ENCODE measurements at places on chromosomes 3 and 15.

- DNase-seq: peak; percentile 79
These were observed 3.3 kb upstream of the DCP1A start for GRCh38 chr3:53350652-53351051.

- peak; percentile 58 for DNase-seq
These were observed 2.8 kb downstream of the DUSP7 start for GRCh38 chr3:52053307-52054304.

DNA sequence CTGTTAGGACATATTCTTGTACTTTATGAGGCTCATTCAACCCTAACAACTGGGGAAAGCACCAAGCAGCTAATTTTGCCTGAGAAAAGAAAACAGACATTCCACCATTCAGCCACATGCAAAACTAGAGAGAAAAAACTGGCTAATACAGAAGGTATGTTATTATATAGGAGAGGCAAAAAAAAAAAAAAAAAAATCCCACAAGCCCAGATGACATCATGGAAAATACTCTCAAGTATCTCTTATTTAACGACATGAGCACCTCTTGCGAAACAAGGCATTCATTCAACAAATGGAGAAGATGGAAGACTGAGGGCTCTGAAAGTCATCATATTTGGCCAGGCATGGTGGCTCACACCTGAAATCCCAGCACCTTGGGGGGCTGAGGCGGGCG lies 61.5 kb downstream of the PRICKLE2 start:
- peak; percentile 96 for DNase-seq

DNA sequence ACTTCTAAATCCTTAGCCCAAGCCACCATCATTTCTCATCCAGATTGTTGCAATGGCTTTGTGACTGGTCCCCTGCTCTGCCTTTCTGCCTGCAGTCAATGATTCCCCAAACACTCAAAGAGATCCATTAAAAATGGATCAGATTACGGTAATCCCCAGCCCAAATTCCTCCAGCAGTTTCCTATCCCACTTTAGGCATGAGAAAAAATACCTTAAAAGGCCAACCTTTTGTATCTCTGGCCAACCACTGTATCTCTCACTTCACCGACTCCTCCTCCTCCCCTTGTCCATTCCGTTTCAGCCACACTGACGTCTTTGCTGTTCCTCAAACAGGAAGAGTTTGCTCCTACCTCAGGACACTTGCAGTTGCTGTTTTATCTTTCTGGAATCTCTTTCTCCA lies 20.9 kb upstream of the IL1RAP start:
- DNase-seq: no peak

- DNase-seq: peak; percentile 54
These were observed 4.1 kb downstream of the EFCAB12 start for GRCh38 chr3:129424185-129424841.

- no peak for DNase-seq
These were observed 181.1 kb downstream of the PLCL2 start for GRCh38 chr3:17065881-17066280.

GRCh38 chr3:45055411-45056143 lies 29.5 kb downstream of the CLEC3B start:
- peak; percentile 81 for DNase-seq

- no peak for DNase-seq
These were observed 119.8 kb downstream of the RYR3 start for GRCh38 chr15:33430577-33430976.

GRCh38 chr15:64100958-64101357 lies 5.2 kb downstream of the SNX1 start:
- DNase-seq: no peak

DNA sequence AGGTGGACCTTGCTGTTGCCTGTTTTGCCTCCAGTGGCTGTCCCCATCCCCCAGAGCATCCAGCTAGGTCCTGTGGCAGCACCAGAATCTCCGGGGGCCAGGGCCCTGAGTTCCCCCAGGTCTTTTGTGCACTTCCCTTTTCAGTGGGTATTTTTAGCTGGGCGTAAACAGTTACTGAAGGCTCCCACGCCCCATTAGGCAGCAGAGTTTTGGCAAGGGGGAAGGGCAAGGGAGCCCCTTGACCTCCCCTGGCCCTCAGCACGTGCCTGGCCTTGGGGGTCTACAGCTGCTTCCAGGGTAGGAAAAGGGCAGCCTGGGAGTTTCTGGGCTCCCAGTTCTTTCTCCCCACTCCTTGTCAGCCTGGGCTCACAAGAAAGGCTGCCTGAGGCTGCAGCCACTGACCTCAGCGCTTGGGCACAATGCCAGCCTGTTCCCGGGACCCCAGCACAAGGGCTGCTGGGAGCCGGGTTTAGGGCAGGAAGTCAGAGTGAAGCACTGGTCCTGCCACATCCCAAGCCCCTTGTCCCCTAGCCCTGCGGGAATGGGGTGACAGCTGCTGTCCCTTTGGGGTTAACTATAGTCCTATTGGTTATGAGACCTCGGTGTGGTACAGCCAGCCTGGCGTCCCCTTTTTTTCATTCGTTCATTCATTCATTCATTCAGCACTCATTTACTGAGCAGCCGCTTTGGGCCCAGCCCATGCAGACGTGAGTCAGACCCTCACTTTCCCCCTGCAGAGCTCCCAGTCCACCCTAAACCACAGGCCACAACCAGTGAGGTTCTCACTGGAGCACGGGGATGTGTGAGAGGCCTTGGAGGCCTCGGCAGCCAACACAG lies 8.4 kb downstream of the CSK start:
- peak; percentile 77 for DNase-seq

DNA sequence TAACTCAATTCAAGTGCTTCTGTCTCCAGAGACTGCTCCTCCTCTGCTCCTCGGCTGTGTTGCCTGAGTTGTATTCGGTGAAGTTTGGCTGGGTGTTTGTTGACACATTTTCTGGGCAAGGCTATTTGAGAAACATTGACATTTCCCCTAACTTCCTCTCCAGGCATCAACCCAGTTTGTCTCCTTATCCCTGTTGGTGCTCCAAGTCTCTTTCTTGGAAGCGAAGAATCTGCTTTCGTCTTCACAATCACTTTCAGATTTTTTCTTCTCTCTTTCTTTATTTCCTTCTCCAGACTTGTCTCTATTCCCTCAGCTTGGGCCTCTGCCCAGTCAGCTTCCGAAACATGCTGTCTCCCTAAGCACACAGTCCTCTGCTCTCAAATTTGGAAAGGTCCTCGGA lies 84.7 kb downstream of the ETV5 start:
- peak; percentile 16 for DNase-seq

DNA sequence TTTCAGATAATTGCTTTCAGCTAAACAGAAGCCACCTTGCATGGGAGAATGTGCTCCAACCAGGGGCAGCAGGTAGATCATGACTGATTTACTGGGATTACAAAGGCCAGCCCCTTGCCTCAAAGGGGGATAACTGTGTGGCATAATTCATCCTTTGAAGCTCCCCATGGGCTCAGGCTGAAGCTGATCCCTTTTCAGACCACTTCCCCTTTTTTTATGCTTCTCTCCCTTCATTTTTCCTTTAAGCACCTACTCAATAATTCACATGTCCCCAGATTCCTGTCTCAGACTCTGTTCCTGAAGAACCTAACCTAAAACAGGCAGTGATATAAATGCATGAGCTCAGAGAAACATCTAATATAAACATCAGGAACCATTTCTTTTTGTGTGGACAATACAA lies 8.2 kb upstream of the MYRIP start:
- DNase-seq: no peak

GRCh38 chr3:45054196-45054857 lies 28.2 kb downstream of the CLEC3B start:
- peak; percentile 87 for DNase-seq

GRCh38 chr3:145893331-145893730 lies 267.7 kb downstream of the PLOD2 start:
- no peak for DNase-seq

DNA sequence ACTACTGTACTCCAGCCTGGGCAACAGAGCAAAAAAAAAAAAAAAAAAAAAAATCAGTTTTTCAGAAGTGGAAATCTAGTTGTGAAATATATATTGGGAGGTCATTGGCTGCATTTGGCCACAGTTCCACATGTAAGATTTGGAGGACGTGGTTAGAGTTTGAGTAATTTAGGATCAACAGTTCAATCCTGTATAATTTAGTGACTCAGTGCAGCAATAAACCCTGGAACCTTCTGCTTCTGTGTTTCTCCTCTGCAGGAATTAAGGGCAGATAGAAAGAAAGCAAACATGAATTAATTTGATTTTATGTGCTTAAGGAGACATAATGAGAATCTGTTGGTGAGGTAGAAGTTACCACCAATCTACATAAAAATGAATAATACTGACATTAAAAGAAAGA lies 347.0 kb downstream of the PTPRG start:
- DNase-seq: peak; percentile 67

DNA sequence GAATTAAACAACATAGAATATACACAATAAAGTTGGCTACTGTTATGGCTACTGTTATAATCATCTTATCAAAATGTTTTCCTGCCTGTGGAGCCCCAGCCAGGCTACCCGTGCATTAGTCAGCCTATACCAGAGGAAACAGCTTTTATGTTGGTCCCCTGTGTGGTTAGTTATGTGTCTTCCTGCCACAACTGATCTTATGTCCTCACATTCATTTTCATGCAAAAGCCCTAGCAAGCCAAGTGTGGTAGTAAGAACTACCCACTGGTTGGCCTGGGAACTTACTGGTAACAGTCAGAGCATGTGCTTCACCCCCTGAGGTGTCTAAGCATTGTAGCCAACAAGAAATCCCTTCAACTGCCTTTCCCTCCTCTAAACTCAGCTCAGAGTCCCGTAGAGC lies 21.8 kb downstream of the MGLL start:
- no peak for DNase-seq

- no peak for DNase-seq
These were observed 30.2 kb upstream of the LCTL start for GRCh38 chr15:66595931-66596545.

DNA sequence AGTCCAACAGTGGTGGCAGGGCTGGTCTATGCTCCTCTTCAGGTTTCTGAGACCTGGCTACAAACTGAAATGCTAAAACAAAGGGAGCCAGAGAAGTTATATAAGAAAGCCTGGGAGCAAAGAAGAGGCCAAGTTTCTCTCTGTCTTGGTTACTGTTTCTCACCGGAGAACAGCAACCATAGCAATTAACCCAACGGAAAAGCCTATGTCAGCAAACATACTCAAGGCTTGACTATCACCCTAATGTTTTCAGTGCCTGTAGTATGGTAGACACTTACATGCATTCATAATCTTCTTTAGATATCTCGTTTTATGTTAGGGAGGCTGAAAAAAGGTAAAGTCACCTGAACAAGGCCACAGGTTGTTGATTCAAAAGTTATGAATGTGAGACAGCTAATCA lies 86.3 kb upstream of the CLSTN2 start:
- DNase-seq: no peak

- DNase-seq: no peak
These were observed 56.3 kb downstream of the PLCL2 start for GRCh38 chr3:16940769-16941700.

DNA sequence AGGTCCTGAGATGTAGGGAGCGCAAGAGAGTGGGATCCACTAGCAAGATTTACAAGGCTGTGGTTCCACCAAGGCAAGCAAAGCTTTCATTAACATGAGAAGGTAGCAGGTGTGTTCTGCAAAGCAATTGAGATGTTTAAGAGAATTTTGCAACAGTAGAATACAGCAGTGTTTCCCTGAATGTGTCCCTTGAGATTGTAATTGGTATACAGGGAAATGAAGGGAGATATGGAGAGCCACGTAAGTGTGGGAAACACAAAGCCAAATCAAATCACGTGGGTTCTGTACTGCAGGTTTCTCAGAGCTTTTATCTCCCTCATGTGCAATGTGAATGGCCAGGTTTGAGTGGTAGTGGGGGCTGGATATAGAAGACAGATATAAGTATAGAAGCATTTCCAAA lies 67.3 kb downstream of the ATG7 start:
- DNase-seq: no peak

DNA sequence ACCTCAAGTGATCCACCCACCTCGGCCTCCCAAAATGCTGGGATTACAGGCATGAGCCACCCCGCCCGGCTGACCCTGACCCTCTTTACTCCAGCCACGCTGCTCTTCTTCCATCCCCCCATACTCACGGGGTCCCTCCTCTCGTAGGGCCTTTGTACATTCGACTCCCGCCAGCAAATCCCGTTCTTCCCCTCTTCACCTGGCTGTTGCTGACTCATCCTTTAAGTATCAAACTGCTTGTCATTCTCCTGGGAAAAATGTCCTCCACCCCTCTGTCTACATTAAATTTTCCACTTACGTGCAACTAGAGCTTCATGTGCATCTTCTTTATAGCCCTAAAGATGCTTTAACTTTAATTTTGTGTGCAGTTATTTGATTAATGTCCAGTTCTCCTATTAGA lies 203.1 kb downstream of the OPA1 start:
- no peak for DNase-seq
